ENCODE measurements at places on chromosomes 1 and 21.

DNA sequence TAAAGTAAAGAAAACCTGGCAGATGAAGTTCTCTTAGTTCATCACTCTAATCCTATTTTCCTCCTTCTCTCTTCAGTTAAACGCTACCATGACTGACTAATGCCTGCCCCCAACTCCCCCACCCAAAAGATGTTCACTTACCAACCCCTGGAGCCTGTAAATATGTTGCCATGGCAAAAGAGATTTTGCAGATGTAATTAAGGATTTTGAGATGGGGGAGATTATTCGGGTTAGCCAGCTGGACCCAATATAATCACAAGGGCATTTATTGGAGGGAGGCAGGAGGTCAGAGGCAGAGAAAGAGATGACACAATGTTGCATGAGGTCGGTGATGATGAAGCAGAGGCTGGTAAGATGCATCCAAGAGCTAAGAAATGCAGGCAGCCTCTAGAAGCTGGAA, 69.3 kb upstream of the PPP2R5A start:
- no peak for DNase-seq

DNA sequence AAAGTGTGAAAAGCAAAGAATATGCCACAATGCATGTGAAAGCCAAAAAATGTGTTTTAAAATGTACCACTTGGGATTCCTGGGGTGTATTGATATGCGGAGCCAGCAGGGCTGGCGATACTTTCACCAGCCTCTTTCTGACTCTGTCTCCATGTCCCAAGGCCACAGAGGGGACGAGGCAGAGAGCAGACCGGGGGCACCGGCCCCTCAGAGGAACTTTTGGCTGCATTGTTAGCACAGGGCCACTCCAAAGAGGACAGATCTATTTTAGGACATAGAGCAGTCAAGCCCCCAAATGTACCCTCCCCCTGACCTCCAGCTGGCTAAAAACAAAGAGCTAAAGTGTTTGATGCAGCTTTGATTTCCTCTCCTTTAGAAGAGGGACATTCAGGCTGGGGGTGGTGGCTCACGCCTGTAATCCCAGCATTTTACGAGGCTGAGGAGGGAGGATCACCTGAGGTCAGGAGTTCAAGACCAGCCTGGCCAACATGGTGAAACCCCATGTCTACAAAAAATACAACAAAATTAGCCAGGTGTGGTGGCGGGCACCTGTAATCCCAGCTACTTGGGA, 25.6 kb upstream of the ZNF436 start:
- DNase-seq: no peak

- DNase-seq: no peak
Observed at GRCh38 chr1:110310300-110310699, 28.9 kb upstream of the RBM15 start.

- no peak for DNase-seq
Observed at GRCh38 chr1:221488550-221488949, 253.3 kb downstream of the DUSP10 start.

GRCh38 chr1:160767395-160768294, 28.3 kb upstream of the LY9 start:
- no peak for DNase-seq

GRCh38 chr1:243930822-243931671, 81.0 kb upstream of the AKT3 start:
- DNase-seq: peak; percentile 64

DNA sequence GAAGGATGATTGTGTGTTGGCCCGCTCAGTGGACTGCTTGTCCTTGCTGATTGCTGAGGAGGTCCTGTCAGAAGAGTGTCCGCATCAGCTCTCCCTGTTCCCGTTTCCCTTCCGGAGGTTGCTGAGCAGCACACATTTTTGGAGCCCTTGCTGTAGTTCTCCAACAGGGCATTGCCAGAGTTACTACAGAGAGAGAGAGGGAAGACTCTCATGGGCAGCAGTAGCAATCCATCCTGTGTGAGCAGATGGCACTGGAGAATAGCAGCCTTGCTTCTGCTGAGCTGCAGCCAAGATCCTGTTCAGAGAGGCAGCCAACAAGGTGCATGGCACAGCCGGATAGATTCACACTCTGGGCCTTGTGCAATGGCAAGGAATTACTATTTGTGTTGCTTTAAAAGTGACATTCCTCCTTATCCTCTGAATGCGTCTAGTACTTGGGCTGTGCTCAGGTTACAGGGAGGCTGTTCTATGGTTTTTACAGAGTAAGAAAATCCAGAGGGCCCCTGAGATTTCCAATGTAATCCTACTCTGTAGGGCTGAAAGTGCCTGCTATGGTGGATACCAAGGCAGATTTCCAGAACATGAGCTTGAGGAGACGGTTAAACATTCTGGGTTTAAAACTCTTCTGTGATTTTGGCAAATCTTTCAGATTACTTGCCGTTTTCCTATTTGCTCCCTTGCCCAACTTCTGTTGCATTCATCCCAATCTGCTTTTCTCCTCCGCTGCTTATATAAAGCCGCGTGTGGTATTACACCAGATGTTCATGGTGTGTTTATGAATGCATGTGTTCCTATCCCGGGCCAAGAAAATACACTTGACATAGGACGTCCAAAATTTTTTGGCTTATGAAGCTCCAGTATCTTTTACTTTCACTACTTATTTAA, 27.4 kb downstream of the AK4 start:
- peak; percentile 27 for DNase-seq

GRCh38 chr1:235073331-235073967, 55.2 kb downstream of the TOMM20 start:
- no peak for DNase-seq

GRCh38 chr1:216627252-216627651, 96.0 kb downstream of the ESRRG start:
- DNase-seq: no peak

DNA sequence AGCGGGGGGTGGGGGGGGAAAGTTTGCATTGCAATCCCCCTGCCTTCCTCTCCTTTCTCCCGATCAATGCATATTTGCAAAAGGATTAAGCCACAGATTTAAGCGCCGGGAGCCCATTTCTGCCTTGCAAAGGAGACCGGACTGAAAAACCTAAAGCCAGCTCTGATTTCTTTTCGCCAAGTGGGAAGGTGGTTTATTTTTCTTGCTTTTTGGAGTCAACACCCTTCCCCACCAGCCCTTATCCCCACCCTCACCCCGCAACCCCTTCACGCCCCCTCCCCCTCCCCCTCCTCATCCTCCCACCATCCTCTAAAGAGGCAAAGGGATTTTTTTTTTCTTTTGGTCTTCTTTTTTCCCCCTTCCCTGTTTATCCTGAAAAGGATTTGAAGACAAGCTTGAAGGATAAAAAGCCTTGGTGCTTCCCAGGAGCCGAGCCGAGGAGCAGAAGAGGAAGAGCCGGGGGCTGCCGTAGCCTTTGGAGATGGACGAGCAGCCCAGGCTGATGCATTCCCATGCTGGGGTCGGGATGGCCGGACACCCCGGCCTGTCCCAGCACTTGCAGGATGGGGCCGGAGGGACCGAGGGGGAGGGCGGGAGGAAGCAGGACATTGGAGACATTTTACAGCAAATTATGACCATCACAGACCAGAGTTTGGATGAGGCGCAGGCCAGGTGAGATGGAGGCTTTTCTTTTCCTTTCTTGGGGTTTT, 513 bp downstream of the PBX1 start:
- peak; percentile 34 for DNase-seq

All from fibroblast of skin of back (primary cell).